ENCODE measurements at places on chromosomes 3 and 15. TPM values are rescaled to one million over a fixed set of nuclear protein-coding genes. Genes with fewer than 3 reads are reported as not detected.

MAP2K5 gene
- 25.2 TPM for total RNA-seq

P2RY14 gene
- 8.9 TPM for total RNA-seq

RNF123 gene
- 37.9 TPM for total RNA-seq

AMT gene
- 12.4 TPM for total RNA-seq

- DNase-seq, result peak; percentile 67
These were observed 76.1 kb upstream of the DCLK3 start for GRCh38 chr3:36840453-36840921.

DNA sequence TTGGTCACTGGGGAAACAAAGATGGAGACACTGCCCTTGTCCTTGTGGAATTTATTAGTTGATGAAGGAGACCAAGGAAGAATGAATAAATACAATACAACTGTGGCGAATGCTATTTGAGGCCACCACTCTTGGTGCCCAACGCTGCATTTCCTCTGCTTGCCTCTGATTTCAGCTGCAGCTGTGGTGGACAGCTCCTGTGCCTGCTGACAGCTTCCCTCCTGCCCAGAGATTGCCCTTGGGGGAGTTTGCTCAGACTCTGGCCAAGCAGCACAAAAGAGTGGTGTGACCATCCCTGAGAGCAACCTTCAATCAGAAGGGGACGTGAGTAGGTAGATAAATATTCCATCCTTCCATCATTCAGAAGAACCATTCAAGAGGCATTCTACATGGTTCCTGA is 64.6 kb upstream of the FHIT start:
- DNase-seq, result no peak

DNA sequence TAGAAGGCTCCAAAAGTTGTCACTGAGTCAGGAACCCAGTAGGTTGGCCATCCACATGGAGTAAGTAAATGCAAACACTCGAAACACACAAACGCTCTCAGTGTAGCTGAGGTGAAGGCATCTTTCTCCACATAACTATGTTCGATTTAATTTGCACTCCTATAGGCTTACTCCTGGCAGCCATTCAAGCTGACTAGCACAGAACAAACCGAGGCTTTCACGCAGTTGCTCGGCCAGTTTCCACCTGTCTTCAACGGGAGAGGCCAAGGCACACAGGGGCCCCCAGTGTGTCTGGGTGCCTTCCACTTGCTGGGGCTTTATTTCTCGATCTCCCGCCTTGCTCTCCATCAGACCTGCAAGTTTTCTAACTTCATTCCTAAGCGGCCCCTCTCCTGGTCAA is 18.9 kb downstream of the RGMA start:
- no peak for DNase-seq

GRCh38 chr3:142929109-142929508 is 34.4 kb downstream of the PAQR9 start:
- DNase-seq, result no peak

DNA sequence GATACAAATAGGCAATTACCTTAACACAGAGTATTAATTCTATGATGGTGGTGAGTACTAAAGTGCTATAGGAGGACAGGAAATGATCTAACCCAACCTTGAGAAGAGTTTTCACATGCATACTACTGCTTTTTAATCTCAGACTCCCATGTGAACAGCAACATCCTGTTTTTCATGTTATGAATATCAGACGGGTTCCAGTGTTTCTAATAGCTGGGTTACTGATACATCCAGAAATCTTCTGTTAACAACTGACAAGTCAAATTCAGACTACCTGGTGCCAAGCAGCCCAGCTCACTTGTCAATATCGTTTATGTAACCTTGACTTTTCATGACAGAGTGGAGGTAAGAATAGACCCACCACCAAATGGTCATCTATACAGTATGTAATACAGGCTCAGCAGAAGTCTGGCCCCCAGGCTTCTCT is 220.2 kb upstream of the COL8A1 start:
- no peak for DNase-seq

DNA sequence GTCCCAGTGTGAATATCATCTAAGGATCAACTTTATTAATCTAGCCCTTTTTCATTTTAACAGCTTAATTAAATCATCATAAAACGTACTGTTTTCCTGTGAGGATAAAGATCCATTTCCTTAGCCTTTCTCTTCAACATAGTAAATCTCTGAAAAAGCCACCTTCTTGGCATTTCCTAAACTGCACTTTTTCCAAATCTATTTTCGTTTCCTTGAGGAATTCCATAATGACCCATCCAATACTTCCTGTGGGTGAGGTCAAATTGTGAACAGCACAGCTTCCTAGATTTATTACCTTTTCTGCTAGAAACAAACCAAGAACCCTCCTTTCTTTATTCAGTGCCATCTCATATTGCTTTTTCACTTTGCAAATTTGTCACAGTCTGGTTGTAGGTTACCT is 129.4 kb upstream of the CNTN4 start:
- DNase-seq, result no peak

DNA sequence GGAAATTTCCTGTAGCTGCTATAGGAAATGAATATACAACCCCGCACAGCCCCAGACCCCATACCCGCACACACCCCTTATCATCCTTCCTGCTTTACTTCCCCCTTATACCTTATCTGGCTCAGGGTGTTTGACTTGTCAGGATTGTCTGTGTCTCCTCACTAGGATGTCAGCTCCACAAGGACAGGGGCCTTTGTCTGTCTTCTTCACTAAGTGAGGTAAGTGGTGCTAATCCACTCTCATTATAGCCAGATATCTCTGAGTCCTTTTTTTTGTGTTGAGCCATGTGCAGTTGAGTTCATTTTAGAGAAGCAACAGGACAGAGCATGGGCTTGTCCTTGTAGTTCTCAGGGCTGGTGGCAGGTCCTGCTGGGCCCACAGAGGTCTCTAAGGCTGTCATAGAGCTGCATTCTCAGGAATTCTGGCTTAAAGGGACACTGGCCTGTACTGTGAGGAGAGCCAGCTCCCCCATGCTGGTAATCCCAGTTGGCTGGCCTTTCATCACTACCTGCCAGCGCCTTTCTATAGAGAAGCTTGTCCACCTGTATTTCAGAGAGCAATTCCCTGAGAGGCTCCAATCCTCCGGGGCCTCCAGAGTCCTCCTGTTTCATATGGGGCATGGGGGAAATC is 9.0 kb downstream of the KY start:
- no peak for DNase-seq

DNA sequence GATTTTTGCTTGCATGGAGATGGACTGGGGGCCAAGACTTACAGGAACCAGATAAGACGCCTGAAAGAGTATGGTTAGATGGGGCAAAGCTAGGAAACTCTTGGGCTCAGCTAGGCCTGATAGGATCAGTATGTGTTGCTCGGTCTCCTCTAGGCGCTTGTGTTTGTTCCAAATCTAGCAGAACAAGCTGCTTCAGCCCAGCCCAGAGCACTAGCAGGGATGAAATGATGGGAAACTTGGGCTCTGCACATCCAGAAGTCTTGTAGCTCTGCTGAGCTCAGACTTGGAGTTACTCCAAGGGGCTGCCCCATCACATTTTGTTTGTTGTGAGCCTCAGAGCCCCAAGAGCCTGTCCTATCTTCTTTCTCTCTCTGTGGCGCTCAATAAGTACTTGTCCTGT is 34.7 kb downstream of the FOXL2 start:
- DNase-seq, result no peak

DNA sequence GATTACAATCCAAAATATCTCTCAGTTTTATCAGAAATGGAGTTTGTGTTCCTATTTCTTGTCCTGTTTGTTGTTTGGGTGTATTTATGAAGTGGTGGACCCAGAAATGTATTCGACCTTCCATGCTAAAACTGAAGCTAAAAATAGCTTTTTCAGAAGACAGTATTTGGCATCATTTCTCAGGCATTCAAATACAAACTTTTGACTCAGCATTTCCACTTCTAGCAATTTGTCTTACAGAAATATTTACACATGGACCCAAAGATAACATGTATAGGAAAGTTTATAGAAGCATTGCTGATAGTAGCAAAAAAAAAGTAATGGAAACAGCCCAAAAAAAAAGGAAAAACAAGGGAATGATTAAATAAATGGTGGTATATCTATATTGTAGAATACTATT is 156.3 kb downstream of the HCN4 start:
- DNase-seq, result no peak

DNA sequence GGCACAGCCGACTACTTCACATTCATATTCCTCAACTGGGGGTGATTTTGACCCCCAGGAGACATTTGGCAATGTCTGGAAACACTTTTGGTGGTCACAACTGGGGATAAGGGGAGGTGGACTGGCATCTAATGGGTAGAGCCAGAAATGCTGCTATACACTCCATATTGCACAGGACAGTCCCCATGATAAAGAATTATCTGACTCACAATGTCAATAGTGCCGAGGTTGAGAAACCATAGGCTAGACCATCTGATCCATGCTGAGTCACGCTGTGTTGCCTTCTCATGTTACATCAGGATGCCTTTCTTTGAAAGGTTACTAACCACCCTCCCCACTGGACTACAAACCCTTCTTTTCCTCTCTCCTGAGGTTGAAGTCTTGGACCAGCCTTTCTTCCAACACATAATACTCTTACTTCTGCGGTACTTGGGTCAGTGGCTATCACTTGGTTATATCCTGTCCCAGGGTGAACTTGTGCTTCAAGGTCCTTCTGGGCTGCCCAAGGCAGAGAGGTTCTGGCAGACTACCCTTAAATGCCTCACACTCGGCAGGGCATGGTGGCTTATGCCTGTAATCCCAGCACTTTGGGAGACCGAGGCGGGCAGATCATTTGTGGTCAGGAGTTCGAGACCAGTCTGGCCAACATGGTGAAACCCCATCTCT is 68.8 kb downstream of the CTNNB1 start:
- DNase-seq, result no peak

DNA sequence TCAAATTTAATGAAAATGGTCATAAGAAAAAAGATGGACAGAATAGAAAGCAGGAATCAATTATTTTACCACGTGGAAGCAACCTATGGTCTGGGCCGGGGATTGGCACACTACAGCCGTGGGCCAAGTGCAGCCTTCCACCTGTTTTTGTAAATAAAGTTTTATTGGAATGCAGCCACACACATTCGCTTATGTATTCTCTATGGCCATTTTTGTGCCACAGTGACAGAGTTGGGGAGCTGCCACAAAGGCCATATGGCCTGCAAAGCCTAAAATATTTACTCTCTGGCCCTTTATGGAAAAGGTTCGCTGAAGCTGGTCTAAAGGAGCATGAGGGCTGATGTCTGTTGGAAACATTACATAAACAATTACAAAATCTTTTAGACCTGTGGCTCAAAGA is 144.8 kb downstream of the TMCO5A start:
- DNase-seq, result no peak

Measured in sciatic nerve (tissue), 2 donors.